ENCODE measurements at places on chromosomes 3 and 15.

GRCh38 chr15:68383161-68384074 lies 48.5 kb downstream of the ITGA11 start:
- no peaks in the 10 kb centered on the region for H3K27me3 ChIP-seq
- H3K27ac ChIP-seq = no peak overlapping the region
- no peaks in the 10 kb centered on the region for H3K36me3 ChIP-seq
- H3K4me1 ChIP-seq = peaks cover 11% of the 10 kb centered on the region
- no peak for DNase-seq

DNA sequence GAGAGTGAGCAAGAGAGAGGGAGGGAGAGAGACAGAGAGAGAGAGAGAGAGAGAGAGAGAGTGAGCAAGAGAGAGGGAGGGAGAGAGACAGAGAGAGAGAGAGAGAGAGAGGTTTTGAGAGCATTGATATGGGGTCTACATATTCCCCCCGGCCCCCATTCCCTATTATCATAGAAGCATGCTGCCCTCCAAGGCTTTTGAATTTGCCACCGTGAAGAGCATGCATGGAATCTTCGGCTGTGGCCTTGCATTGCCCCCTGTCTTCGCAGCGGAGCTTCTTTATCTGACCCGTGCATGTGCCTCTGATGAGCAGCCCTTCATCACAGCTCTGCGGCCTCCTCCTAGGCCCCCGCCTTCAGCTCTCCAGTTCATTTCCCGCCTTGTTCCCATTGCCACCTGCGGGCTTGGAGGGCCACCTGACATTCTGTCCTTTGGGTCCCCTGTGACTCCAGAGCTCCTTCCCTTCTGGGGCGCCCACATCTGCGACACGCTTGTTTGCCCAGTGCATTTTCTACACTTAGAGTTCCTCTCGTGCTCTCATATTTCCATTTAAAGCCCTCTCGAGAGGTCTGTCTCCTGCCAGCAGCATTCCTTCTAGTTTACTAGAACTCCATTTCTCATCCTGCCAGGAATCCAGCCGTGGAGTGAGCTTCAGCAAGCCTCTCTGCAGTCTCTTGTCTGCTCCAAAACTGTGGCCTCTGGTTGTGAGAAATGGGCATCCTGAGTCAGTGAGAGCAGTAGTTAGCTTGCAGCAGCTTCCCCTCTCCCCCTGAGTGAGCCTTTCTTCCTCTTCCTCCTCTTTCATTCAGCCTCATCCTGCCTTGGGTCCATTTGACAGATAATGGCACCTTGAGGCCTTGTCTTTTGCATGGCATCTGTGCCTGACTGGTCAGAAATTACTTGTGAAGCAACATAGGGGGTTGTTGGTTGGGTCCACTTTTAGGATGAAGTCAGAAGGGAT lies 25.3 kb downstream of the LPP start:
- DNase-seq = no peak
- peaks cover 26% of the 10 kb centered on the region for H3K4me1 ChIP-seq
- H3K4me3 ChIP-seq = no peak overlapping the region

GRCh38 chr15:27427276-27427675 lies 456.3 kb downstream of the GABRG3 start:
- no peak overlapping the region for H3K27ac ChIP-seq
- H3K27me3 ChIP-seq = no peaks in the 10 kb centered on the region
- H3K4me3 ChIP-seq = no peak overlapping the region

- no peak overlapping the region for H3K27ac ChIP-seq
- no peak for DNase-seq
- no peaks in the 10 kb centered on the region for H3K4me1 ChIP-seq
- H3K36me3 ChIP-seq = no peaks in the 10 kb centered on the region
These were observed 695.2 kb downstream of the TUSC7 start for GRCh38 chr3:117404730-117405129.
